ENCODE measurements at places on chromosomes 13 and 19.

GRCh38 chr13:63855457-63856118, 2439.9 kb upstream of the PCDH20 start:
- DNase-seq, result no peak

- DNase-seq, result no peak
Observed at GRCh38 chr19:32165750-32166149, 179.7 kb upstream of the ZNF507 start.

GRCh38 chr19:41753159-41753558, 2.2 kb upstream of the CEACAM6 start:
- DNase-seq, result no peak

DNA sequence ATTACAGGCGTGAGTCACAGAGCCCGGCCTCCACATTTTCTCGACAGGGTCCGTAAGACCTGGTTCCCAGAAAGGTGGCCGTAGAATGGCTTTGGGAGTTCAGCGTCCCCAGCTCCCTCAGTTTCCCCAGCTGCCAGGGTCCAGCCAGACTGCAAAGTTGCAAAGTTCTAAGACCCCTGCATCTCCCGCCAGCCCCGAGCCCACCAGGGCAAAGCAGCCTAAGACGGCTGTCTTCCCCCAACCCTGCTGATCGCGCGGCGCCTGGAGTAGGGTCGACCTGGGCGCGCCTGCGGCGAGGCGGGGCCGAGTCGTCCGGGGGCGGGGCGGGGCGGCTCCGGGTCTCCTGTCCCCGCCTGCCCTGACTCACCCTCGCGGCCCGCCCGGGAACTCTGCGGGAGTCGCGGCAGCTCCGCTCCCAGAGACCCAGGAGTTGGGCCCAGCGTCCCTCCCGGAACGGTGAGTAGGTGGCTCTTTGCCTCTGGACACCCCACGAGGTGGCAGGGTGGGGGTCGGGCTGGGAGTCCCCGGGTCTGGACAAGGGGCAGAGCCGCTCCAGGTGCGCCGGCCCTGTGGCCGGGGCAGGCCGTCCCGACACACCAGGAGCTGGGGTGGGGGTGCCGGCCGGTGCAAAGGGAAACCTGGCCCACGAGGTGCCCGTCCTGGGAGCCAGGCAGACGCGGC, at the start of gene LRRC8E:
LRRC8E (plus strand) TSS at position 366 of the 681 bp plus-strand sequence. CDS start 7,094 bp downstream, outside the sequence.
- DNase-seq, result no peak

- DNase-seq, result no peak
Observed at GRCh38 chr19:53936029-53936428, 26.7 kb upstream of the CACNG8 start.

- DNase-seq, result no peak
Observed at GRCh38 chr19:30563691-30564090, 191.5 kb downstream of the ZNF536 start.

- peak; percentile 68 for DNase-seq
Observed at GRCh38 chr13:21663197-21663596, 7.7 kb upstream of the FGF9 start.

GRCh38 chr19:15636026-15636425, 4.7 kb upstream of the CYP4F3 start:
- no peak for DNase-seq

DNA sequence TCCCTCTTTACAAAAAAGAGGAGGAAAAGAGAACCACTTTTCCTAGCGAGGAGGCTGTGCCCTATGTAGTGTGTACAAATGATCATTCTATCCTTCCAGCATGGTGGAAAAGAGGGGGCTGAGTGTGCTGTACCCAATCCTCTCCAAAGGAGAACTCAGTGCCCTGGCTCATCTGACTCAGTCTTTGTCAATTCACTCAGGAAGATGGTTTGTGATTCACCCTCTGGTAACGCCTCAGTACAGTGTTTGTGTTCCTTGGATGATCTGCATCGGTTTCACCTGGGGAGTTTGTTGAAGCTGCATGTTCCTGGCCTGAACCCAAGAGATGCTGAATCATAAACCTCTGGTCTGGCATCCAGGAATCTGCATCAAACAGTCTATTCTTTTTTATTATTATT, 18.3 kb upstream of the ENOX1 start:
- DNase-seq, result no peak

DNA sequence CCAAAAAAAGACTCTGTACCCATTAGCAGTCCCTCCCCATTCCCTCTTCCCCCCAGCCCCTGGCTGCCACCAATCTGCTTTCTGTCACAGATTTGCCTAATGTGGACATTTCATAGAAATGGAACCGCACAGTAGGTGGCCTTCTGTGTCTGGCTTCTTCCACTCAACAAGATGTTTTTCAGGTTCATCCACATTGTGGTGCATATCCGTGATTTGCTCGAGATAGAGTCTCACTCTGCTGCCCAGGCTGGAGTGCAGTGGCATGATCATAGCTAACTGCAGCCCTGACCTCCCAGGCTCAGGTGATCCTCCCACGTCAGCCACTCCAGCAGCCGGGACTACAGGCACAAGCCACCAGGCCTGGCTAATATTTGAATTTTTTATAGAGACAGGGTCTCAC, 20.9 kb downstream of the AP2A1 start:
- no peak for DNase-seq

DNA sequence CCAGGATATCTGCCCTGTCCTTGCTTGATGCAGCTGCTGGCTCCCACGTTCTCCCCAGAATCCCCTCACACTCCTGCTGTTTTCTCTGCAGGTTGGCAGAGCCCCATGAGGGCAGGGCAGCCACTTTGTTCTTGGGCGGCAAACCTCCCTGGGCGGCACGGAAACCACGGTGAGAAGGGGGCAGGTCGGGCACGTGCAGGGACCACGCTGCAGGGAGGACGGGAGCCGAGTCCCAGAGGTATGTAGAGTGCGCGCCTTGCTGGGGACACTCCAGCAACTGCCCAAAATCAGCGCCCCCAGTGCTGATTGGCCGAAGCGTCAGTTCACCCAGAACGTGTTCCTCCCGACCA, 30.3 kb upstream of the MIER2 start:
- DNase-seq, result no peak

GRCh38 chr13:94515374-94515773, 35.9 kb upstream of the DCT start:
- no peak for DNase-seq

- no peak for DNase-seq
Observed at GRCh38 chr19:45283443-45284033, 32.5 kb downstream of the MARK4 start.

GRCh38 chr13:101946401-101946800, 455.4 kb downstream of the FGF14 start:
- no peak for DNase-seq

DNA sequence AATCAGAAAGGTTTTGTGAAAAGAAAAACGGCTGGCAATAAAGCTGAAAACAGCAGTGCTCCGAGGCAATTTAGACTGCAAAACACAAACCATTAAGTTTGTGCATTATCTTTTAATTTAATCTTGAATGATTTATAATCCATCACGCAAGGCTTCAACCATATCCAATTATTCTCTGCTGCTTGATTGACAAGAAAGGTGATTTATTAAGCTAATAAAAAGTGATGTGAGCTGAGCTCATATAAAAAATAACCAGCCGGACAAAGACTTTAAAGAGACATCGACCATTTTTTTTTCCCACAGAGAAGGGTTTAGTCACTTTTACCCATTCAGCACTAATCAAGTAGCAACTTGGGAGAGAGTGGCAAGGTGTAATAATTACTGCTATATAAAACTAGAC, 33.6 kb downstream of the TSHZ3 start:
- no peak for DNase-seq

- DNase-seq, result no peak
Observed at GRCh38 chr19:16161840-16162239, 11.5 kb downstream of the CIB3 start.

DNA sequence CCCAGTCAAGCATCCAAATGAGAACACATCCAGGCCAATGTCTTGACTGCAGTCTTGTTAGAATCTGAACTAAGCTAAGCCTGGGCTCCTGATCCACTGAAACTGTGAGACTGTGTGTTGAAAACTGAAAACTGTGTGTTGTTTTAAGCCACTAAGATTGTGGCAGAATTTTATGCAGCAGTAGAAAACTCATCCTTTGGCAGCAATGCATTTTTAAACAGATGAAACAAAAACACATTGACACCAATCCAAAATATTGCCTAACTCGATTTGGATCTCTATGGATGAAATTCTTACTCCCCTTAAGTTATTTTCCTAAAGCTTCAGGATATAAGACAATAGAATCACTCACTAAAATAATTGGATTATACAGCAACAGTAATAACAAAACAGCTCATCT, 202.3 kb upstream of the KLF12 start:
- no peak for DNase-seq

- no peak for DNase-seq
Observed at GRCh38 chr13:73984949-73985691, 149.1 kb downstream of the KLF12 start.

GRCh38 chr13:78806457-78806856, 147.5 kb upstream of the OBI1 start:
- no peak for DNase-seq

- DNase-seq, result peak; percentile 78
Observed at GRCh38 chr19:12400633-12401502, at the start of gene ZNF799. Gene ZNF799, minus strand, starts transcription at chr19:12401271. Its CDS starts 201 bp downstream, at chr19:12401070.

DNA sequence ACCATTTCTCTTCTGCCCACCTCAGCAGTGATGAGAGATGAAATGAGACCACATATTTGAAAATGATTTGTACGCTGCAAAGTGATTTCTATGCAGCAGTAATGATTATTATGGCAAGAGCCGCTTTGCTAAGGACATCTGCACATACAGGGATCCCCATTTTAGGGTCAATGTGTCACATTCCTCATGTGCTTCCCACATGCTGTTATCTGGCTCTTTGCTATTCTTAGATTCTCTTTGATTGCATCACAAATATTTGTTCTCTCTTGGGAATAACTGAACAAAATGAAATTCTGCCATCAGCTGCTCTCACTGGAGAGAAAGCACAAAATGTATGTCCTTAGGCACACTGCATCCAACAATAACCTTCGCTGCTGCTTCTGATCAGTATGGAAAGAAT, 209.5 kb upstream of the IPO5 start:
- no peak for DNase-seq

DNA sequence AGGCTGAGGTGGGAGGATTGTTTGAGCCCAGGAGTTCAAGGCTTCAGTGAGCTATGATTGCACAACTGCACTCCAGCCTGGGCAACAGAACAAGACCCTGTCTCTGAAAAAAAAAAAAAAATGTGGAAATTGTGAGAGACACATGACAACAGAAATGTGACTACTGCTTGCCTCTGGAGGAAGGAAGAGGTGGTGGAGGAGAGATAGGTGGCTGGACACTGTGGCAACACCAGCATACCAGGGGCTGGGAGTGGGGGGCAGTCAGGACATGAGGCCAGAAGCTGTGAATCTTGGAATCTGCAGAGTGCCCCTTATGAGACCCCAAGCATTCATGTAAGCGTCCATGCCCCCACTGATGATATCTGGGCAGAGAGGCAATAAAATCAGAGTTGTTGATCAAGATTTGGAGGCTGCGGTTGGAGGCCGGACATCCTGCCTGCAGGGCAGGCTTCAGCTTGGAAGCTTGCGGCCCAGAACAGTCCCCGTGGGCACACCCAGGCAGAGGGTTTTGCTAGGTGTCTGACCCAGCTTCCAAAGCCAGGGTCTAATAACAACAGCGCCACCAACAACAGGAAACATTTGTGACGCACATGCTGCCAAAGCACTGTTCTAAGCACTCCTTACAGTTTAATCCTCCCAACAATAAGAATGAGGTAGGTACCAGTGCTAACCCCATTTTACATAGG, 16.9 kb downstream of the FAM187B start:
- DNase-seq, result no peak

DNA sequence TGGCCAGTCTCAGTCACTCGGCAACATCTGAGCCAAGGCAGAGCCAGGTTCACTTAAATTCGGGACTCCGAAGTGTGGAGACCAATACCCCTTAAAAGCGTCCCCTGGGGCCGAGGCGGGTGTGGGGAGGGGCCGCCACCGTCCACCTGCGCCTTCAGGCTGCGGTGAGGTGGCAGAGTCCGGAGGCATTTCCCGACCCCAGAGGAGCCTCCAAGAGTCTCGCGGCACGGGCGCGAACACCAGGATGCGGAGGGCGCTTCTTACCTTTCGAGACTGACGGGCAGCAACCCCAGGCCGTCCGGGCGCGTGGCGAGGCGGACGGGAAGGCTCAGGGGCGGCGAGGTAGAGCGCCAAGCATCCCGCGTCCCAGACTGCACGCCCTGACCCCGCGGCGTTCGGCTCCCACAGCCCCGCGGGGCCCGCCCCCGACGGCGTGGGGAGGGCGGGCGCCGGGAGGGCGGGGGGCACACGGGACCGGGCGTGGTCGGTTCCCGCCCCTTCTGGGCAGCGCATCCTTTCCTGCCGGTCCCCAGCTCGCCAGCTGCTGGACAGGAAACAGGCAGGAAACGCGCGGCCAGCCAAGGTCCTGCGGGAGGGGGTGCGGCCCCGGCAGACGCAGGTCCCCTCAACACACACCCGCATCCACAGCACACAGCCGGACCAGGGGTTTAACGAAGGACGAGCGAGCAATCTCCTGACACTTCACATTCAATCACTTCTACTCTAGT, at the start of gene THSD1:
THSD1 (minus strand) TSS at position 406 of the 728 bp plus-strand sequence. CDS start 3,572 bp downstream, outside the sequence.
- DNase-seq, result no peak

DNA sequence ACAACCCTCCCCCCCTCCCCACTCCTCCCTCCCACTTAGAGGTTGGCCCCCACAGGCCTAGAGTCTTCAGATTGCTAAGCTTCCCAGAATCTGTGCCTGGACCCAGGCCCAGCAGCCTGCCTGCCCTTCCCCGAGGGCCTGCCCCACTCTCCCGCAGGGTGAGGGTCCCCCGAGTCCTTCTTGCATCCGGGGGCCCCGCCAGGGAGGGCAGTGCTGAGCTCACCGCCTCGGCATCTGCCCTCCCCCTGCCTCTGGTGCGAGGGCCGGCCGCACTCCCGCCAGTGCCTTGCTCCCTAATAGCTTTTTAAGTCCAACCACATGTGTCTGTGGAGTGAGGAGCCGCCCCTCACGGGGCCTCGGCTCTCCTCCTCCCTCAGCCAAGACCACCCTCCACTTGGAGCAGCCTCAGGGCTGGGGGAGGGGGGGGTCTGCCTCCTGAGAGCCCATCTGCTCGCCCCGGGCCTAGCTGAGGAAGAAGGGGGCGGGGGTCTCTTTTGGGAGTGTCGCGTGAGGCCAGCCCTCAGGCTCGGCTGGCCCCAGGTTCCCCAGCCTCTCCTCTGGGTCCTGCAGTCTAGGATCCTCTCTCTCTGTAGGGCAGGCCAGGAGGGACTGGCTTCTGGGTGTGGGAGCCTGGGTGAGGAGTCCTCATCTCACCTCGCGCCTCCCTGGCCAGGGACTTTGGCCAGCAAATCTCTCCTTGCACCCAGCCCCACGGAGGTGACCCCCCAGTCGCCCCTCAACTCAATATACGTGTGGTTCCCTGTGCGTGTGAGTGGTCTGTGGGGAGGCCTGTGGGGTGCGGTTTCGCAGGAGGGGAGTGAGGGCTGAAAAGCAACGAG, 47.2 kb downstream of the LYL1 start:
- DNase-seq, result no peak

Data from NCI-H2029 treated with DMSO at 0.1 percent for 48 hours (cell line).